HT1080 (cell line): ENCODE measurements at places on chromosomes 1 and 21.

DNA sequence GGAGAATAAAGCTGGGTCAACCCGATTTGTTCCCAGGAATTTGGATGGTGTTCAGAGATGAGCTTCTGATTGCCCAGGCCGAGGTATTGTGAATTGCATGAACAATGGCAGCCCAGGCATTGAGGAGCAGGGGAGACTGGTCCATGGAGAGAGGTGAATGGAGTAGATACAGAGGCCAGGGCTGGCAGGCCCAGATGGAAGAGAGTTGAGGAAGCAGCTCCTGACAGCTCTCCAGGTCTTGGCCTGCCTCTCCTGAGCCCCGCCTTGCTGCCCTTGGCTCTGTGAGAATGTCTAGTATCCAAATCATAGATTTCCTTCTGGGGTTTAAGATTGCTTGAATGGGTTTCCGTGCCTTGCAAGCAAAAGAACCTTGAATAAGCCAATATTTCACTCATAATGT is 11.5 kb downstream of the ABCA4 start:
- no peak for DNase-seq

DNA sequence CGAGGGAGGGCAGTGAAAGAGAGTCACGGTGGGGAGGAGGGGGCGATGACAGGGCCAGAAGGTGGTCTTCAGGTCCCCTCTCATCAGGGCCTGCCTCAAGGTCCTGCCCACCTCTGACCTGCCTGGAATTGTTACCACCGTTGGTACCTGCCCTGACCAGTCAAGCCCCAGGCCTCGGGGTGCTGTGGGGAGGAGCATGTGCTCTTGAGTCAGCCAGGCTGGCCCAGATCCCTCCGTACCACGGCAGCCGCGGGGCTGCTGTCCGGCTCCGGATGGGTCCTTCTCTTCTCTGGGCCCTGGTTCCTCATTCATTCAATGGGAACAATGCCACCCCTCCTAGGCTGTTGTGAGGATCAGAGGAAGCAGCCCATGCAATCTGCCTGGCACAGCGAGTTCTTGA is 22.0 kb downstream of the SERINC2 start:
- no peak for DNase-seq

DNA sequence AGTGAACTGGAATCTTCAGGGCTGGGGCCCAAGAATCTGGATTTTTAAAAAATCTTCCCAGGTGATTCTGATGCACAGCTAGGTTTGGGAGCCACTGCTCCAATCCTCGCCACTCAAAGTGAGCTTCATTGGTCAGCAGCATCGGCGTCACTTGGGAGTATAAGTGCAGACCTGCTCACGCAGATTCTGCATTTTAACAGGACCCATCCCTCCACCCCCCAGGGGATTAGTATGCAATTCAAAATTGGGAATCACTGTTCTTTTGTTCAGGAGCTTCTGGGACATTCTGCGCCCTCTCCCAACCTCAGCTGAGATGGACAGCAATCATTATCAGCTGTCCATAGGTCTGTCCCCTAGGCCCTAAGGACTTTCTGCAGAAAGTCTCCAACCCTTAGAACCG is 53.5 kb downstream of the LGR6 start:
- DNase-seq: no peak

DNA sequence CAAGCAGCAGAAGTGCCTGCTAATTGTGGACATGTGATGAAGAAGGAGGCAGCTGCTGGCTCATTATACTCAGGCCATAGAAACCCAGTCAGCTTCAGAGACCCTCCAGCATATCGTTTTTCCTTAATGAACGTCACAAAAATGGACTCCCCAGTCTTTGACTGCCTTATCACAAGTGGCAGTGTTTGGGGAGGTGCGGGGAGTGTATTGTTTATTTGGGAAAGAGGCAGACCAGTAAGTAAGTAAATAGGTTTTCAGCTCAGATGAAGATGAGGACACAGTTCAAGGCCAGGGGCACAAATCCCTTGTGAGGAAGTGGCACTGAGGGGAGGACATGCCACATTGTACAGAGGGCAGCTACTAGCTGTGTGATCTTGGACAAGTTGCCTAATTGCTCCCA is 43.5 kb upstream of the NRDC start:
- no peak for DNase-seq
